ENCODE measurements at places on chromosomes 5 and 9.

GRCh38 chr5:66149950-66150349, 5.8 kb downstream of the SREK1 start:
- DNase-seq: no peak

DNA sequence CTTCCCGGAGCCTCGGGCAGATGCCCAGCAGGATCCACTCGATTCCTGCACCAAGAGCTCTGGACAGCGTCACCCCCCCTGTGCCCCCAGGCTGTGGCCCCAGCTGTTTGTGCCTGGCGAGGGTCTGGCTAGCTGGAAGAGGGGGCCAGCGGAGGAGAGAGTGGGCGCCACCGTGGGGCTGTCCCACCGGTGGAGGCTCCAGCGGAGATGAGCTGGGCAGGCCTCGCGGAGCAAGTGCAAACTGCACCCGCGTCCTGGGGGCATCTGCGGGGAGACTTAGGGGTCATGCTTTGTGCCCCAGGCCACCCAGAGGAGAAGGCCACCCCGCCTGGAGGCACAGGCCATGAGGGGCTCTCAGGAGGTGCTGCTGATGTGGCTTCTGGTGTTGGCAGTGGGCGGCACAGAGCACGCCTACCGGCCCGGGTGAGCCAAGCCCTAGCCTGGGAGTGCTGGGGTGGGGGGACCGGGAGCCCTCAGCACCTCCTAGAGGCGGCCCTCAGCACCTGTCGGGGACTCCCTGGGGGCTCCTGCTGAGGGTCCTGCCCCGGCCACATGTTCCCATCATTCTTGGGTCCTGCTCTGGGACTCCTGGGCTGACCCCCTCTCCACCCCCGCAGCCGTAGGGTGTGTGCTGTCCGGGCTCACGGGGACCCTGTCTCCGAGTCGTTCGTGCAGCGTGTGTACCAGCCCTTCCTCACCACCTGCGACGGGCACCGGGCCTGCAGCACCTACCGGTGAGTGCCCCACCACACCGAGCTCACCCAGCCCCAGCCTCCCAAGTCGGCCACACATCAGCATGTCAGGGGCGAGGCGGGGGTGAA, 5.4 kb downstream of the EGFL7 start:
- DNase-seq: no peak

DNA sequence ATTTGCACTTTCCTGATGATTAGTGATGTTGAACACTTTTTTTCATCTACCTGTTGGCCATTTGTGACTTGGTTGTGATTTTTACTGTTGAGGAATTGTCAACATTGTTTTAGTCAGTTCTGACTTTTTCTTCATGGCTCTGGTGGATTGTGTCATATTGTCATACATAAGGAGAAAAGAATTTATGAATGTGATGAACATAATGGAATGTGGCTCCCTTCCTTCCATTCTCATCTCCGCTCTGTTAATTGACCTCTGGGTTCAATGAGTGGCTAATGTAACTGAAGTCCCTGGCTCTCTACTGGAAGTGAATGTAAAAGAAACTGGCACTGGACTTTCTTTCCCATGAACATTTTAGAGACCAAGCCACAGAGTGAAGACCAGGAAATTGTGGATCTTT, 49.2 kb downstream of the KIAA1958 start:
- no peak for DNase-seq

DNA sequence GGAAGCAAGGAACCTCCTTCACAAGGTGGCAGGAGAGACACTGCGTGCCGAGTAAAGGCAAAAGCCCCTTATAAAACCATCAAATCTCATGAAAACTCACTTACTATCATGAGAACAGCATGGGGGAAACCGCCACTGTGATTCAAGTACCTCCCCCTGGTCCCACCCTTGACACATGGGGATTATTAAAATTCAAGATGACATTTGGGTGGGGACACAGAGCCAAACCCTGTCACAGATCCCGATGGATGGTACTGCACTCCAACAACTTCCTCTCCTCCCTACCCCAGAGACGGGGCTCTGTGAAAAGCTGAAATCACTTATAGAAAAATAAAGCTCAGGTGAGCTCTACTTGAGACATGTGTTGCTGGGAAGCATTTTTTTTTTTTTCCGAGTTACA, 10.3 kb upstream of the ADCY2 start:
- no peak for DNase-seq

- no peak for DNase-seq
These were observed 29.2 kb upstream of the TGFBI start for GRCh38 chr5:135999406-136000139.
